ENCODE measurements at places on chromosomes 2 and 18.

GRCh38 chr2:239087046-239087710 is 239.3 kb downstream of the TWIST2 start:
- no peak for DNase-seq

DNA sequence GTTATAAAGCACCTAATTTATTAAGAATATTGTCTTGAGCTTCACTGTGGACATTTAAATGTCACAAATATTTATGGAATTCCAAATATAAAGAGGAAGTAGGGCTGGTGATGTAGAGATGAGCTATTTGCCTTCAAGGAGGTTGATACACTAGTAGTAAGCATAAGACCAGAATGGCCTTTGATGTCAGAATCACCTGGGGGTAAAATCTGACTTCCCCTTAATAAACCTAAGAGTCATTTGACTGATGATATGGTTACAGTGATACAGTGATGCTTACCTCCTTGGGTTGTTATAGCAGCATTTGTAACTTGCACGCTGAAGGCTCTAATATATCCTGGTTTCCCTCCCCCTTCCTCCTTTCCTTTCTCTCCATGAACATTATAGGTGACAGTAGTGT is 143.7 kb downstream of the CERS6 start:
- DNase-seq: no peak

- DNase-seq: no peak
These were observed 16.1 kb upstream of the TTC27 start for GRCh38 chr2:32611771-32612170.

DNA sequence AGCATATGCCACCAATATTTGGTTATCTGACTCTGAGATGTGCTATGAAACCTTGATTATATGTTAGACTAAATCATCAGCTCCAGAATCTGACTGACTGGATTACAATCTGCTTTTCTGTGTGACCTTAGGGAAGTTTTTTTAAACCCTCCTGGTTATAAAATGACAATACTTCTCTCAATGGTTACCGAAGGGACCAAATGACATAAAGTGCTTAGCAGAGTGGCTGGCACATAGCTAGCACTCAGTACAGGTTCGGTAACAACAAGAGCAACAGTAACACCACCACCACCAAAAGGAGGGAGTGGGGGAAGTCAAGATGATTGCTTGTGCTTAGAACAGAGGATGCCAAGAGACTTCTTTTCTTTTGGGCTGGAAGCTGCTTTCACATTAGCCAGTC is 306.2 kb downstream of the PTPRM start:
- DNase-seq: no peak
